ENCODE measurements at places on chromosomes 3 and 15.

- no peak for DNase-seq
These were observed 31.9 kb downstream of the NCK1 start for GRCh38 chr3:136893848-136894443.

DNA sequence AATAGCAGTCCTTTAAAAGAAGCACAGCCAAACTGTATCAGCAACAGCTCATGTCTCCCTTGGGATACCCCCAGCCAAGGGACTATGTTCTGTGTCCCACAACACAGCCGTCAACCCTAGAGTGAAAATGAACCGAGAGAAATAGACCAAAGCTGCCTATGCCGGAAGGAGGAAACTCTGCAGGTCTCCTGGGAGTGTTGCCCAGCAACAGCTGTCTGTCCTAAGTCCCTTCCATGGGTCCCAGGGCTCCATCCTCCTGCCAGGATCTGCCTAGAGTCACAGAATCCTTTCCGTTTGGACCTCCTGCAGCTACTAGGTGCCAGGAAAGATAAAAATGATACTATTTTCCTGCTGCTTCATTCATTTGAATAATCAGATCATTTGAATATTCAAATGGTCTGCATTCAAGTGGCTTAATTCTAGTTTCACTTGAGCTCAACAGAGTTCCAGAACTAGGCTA is 53.1 kb downstream of the TRANK1 start:
- DNase-seq, result no peak

DNA sequence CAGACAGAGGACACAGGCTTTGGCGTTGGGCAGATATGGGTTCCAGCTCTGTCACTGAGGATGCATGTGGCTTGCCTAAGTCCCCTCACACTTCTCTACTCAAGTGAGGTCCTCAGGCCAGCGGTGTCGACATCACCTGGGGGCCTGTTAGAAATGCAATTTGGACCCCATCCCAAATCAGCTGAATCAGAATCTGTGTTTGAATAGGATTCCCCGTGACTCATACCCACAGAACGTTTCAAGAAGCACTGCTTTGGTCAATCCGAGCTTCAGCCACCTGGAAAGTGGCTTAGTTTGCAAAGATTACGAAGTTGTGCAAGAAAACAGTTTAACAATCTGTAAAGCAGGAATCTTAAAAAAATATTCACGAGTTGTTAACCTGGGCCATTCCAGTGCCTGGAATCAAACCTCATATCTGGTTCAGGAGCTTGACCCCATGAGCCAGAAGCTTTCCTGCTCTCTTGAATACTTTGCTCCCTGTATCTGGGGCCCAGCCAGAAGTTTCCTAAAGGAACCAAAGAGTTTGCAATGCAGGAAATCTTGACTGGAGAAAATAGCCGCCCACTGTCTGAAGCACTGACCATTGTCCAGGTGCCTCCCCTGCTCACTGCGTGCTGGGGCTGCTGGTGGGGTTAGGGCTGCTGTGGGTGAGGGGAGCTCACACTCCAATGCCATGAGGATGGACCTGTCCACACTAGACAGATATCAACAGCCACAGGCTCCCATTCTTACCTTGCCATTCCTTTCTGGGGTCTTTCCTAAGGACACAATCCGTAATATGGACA is 208.5 kb upstream of the LINGO1 start:
- DNase-seq, result no peak

DNA sequence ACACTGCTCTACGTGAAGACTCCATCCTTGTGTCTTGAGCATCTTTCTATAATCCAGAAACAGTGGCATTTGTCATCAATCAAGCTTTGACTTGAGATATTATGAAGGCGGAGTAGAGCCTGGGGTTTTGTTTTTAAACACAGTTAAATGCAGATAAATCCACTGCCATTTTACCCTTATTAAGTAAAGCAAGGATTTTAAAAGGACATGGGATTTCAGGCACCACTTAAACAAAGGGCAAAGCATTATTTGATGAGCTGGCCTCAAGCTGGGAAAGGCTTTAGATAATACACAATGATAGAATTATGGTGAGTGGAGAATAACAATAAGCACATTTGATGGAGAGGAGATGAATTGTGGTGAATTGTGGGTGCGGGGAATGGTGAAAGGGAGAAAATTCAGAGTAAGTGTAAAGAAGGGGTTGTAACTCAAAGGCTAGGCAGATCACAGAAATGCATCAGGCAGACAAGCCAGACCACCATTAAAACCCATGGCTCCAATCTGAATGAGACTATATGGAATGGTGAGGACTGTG is 54.9 kb upstream of the GLCE start:
- DNase-seq, result no peak

DNA sequence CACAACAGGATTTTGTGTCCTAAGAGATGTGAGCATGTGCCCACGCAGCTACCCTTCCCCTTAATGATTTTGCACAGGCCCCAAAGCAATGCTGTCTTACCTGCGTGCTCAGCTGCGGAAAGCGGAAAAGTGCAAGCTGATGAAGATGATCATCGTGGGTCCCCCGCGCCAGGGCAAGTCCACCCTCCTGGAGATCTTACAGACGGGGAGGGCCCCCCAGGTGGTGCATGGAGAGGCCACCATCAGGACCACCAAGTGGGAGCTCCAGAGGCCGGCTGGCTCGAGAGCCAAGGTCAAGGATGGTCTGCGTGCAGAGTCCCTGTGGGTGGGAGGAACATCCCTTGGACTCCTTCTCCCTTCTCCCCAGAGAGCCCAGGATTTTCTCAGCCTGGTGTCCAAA is 103.1 kb downstream of the LRRK1 start:
- DNase-seq, result no peak

- no peak for DNase-seq
These were observed 98.4 kb downstream of the TMEM266 start for GRCh38 chr15:76158226-76158625.

GRCh38 chr3:44875596-44875995 is 1.2 kb downstream of the TGM4 start:
- DNase-seq, result no peak

DNA sequence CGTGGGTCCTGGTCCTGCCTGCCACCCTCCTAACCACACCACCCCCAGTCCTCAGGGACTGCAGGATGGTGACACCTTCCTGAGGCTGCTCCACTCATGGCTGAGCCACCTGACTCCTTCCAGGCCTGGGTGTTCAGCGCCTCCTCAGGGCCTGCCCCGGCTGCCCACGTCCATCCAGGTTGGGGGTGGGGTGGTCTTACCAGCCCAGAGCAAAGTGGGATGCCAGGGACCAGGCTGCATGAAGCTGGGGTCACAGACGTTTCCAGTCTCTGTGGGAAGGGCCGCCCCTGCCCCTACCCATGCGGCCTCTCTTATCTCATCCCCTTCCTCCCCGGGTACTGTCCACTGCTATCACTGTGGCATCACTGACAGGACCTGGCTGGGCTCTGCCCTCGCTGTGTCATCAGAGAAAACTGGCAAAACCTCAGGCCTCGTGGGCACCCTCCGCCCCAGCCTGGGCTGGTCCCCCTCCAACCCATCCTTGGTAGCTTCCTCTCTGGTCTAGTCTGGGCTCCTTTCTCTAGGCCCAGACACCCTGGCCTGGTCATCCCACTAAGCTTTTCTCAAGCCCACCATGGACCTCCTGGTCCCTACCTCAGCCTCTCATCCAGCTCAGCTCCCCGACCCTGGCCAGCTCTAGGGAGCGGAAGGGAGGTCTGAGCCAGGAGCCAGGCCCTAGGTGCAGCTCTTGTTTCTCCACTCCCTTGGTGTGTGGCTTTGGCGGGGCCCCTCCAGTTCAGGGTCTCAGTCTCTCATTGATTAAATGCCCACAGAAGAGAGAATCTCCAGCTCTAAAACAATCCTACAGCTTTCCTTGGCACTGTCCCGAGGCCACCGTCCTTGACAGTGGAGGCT is 32.9 kb downstream of the WNT7A start:
- no peak for DNase-seq

- no peak for DNase-seq
These were observed 5.4 kb upstream of the THSD4 start for GRCh38 chr15:71109905-71110304.

DNA sequence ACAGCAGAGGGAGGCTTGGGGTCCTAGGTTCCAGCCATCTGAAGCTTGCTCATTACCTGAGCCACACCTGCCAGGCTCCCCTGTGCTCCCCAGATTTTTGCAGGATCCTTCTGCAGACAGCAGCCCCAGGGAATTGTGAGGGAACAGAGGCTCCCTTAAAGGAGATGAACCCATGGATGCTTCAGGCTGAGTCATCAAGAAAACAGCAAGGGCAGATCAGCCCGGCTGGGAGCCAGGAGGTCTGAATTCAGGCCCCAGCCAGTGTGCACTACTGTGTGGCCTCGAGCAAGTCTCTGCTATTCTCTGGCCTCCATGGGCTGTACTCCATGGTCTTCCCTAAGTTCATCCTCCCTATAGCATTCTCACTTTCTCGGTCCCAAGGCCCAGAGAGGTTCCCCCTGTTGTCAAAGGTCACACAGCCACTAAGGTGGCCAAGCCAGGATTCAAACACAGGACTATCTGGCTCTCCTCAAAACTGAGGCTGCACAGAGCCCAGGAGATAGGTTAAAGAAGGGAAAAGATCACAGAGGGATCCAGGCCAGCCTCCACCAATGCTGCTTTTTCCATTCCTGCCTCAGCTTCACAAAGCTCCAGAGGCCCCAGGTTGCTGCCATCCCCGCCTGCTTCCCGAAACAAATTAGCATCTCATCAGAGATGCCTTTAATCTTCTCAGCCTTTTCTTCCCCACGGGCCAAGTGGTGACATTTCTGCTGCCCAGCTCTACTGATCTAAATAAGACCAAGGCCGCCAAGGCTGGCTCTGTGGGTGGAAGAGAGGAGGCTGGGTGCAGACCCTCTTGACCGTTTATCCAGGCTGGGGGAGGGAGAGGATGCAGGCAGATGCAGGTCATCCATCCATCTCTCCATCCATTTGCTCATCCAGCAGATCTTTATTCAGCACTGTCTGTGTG is 21.2 kb upstream of the GRIP2 start:
- DNase-seq, result no peak

GRCh38 chr3:197906023-197906849 is 43.8 kb upstream of the RPL35A start:
- DNase-seq, result peak; percentile 81

DNA sequence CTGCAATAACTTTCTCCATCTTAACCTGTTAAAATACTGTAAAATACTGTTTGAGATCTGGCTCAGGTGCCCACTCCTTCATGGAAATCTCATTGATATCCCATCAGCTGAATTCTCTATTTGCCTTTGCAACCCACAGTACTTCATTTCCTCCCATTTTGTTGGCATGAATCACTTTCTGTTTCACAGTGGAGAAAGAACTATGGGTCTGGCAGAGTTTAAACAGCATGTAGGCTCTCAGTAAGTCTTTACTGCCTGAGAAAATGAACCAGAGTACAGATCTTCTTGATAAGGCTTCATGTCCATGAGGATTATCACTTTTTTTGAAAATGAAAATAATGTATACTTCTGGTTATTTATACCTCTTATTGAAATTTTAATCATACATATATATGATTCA is 245.9 kb downstream of the NAALADL2 start:
- no peak for DNase-seq

DNA sequence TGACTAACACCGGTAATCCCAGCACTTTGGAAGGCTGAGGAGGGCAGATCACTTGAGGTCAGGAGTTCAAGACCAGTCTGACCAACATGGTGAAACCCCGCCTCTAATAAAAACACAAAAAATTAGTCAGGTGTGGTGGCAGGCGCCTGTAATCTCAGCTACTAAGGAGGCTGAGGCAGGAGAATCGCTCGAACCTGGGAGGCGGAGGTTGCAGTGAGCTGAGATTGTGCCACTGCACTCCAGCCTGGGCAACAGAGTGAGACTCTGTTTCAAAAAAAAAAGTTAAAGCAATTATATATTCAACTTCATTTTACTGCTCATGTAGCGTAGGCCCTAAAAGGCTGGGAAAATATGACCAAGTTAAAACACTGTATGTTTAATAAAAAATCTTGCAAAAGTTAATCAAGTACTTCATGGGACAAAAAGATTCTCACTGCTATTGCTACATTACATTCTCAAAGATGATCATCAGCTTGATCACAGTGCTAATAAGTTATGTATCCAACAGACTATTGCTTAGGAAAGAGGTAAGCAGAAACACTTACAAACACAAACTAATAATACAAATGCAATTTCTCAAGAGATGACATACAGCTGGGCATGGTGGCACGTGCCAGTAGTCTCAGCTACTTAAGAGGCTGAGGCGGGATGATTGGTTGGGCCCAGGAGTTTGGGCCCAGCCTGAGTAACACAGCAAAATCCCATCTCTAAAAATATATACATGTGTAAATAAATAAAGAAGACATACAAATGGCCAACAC is 2.7 kb downstream of the COPS2 start:
- no peak for DNase-seq

DNA sequence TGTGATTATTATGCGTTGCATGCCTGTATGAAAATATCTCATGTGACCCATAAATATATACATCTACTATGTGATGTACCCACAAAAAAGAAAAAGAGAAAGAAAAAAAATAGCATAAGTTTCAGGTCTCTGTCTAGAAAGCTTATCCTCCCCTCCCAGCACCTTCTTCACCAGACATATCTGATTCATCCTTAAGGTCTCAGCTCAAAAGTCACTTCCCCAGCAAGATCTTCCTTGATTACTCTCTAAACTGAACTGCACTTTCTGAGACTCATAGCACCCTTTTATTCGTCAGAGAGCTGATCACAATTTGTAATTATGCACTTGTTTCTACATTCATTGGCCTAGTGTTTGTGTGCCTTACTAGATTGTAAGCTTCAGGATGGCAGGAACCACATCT is 11.1 kb upstream of the PTPN9 start:
- no peak for DNase-seq

- DNase-seq, result no peak
These were observed 14.8 kb downstream of the UBP1 start for GRCh38 chr3:33425453-33425852.

DNA sequence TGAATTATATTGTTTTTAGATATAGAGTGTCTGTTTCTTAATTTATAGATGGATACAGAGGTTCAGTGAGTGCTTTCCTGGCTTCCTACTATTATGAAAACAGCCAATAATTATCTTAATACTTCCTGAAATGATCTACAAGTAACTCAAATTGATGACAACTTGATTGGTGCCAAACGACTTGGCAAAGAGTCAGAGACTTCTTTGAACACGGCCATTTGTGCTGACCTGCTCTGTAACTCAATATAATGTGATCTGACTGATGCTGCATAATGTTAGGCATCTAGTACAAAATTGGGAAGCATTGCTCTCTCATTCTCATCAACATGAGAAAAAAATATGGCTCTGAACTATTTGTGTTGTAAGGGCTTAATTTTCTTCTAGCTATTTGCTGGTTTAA is 193.9 kb downstream of the DIPK2A start:
- no peak for DNase-seq

- no peak for DNase-seq
These were observed 236.9 kb downstream of the THSD4 start for GRCh38 chr15:71352125-71352524.

DNA sequence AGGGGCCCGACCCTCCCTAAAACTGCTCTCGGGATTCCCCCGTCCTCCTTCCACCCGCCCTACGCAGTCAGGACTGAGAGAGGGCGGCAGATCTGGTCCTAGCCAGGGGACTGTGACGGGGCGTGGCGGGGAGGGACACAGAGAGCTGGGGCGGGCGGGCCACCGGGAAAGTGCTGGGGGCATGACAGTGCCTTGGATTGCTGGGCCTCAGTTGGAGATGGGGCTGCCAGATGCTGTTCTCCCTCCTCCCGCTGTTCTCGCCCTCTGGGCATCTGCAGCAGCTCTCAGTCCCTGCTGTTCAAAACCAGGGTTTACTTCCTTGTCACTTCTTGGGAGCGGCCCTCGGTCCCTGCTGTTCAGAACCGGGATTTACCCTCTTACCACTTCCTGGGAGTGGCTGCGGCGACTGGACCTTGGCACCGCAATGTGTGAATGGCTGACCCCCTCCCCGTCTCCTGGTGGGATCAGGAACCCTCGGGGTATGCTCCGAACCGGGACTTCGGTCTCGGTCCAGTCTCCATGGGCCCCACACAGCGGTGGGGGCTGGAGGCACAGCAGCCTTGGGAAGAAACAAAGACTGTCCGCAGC is 1.8 kb upstream of the RPP25 start:
- DNase-seq, result no peak
